ENCODE measurements at places on chromosomes 6 and 20.

DNA sequence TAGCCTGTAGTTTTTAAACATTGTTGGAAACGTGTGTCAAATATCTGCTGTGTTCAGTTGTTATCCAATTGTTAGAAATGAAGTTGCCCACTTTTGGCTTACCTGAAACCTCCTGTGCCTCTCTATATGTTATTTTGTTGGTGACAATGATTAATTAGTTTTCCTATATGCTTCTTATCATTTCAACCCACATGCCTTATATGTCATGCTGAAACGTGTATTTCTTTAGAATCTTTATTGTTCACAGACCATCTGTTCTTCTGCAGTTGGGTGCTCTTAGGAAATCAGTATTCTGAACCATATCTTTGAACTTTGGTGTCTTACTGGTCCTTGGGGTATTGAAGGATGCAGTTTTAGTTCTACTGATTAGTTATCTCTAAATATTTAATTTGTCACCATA is 91.2 kb upstream of the SCGN start:
- no peak overlapping the region for H3K4me3 ChIP-seq
- no peaks in the 10 kb centered on the region for H3K4me1 ChIP-seq
- H3K27ac ChIP-seq = no peak overlapping the region
- no peak for DNase-seq

DNA sequence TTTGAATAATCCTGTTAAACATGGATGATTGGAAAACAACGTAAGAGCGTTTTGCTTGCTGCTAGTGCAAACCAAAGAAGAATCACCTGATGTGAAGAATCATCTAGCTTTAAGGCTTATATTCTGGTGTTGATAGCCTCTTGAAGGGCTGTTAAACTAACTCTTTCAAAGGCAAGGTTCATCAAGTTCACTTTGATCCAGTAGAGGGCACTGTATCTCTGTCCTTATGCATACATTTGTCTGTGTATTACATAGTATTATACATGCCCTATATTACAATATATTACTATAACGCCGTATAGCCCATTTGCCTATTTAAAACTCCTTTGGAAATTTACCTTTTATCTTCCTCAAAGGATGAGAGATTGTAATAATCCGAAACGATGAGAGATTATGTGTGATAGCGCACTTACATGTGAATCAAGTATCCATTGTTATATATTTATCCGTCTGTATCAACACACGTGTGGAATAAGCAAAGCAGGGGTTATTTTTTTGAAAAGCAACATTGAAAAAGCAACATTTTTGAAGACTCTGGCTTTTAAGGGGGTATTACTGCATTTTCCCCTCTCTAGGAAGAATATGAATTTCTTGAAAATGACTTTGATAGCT is 50.8 kb upstream of the NRN1 start:
- peaks cover 4% of the 10 kb centered on the region for H3K4me1 ChIP-seq
- peak; percentile 74 for DNase-seq
- no peaks in the 10 kb centered on the region for H3K36me3 ChIP-seq
- no peak overlapping the region for H3K27ac ChIP-seq

- H3K27ac ChIP-seq = no peak overlapping the region
- no peaks in the 10 kb centered on the region for H3K36me3 ChIP-seq
- no peak overlapping the region for H3K4me3 ChIP-seq
- H3K4me1 ChIP-seq = peaks cover 25% of the 10 kb centered on the region
- H3K27me3 ChIP-seq = peaks cover 2% of the 10 kb centered on the region
Observed at GRCh38 chr6:150297327-150298029, 71.3 kb upstream of the IYD start.

DNA sequence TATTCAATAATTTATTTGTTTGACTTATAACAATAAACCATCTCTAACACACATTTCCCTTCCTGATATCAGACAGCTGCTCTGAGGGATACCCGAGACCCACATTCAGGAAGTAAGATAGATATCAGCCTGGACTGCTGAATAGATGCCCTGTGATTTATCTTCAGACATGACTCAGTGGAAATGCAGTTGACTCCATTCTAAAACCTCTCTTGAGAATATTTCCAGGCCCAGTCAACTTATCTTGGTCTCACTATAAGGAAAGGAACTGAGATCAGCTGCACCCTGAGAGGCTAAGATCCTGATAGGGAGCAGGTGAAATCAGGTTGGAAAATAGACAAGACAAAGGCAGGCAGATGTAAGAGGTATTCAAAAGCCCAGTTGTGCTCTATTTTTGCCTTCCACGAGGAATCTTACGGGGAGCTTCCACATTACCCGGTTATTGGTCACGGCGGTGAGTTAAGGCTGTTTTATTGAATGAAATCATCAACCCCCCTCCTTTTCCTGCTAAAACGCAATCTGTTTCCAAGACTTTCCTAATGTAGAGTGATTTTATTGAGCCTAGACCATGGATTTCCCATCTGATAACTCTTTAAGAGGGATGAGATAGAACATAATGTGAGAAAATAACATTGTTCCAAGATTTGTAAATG is 25.5 kb downstream of the C6orf15 start:
- H3K27me3 ChIP-seq = peaks cover 2% of the 10 kb centered on the region
- no peak overlapping the region for H3K27ac ChIP-seq
- no peaks in the 10 kb centered on the region for H3K4me1 ChIP-seq
- no peaks in the 10 kb centered on the region for H3K36me3 ChIP-seq

DNA sequence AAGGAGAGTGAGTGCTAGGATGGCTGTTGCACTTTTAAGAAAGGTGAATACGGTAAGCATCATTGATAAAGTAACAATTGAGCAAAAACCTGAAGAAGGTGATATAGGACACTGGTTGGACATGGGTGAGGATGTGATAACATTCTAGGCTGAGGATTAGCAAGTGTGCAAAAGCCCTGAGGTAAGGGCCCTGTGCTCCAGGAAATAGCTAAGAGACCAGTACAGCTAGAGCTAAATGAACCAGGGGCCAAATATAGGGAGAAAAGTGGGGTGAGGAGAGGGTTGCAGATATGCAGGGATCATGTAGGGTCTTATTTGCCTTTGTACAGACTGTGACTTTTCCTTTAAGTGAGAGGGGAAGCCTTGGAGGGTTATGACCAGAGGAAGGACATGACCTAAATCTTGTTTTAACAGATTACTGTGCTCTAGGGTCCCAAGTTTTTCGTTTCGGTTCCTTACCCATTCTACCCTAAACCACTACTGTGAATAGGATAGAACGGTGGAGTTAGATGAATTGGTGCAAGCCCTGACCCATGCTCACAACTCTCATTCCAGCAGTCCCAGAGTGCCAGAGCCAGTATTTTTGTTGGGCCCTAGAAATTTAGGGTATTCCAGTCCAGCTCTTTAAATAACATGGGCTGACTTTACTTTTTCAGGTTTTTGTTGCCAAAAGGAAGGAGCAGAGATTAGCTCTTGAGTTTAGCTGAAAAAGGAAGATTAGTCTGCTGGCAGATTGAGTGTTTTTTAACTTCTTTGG is 10.7 kb downstream of the MAPK14 start:
- no peaks in the 10 kb centered on the region for H3K36me3 ChIP-seq
- no peak overlapping the region for H3K27ac ChIP-seq
- no peak overlapping the region for H3K4me3 ChIP-seq
- H3K4me1 ChIP-seq = peaks cover 6% of the 10 kb centered on the region
- no peaks in the 10 kb centered on the region for H3K27me3 ChIP-seq
- DNase-seq = peak; percentile 65

DNA sequence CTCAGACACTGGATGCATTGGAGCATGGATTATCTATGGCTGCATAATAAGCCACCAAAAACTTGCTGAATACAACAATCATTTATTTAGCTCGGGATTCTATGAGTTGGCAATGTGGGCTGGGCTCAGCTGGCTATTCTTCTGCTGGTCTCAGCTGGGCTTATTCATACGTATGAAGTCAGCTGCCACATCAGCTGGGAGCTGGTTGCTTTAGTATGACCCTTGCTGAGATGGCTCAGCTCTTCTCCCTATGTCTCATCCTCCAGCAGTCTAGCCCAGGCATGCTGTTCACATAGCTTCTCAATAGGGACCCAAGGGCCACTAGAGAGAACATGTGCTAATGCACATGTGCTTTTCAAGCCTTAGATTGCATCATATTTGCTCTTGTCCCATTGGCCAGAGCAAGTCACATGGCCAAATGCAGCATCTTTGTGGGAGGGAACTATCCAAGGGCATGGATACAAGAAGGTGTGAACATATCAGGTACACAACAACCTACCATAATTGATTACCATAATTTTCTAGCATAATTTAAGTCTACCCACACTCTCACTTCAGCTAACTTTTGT is 444.6 kb downstream of the KIF16B start:
- no peaks in the 10 kb centered on the region for H3K36me3 ChIP-seq
- H3K27ac ChIP-seq = no peak overlapping the region
- no peak for DNase-seq
- no peak overlapping the region for H3K4me3 ChIP-seq
- H3K27me3 ChIP-seq = no peaks in the 10 kb centered on the region

DNA sequence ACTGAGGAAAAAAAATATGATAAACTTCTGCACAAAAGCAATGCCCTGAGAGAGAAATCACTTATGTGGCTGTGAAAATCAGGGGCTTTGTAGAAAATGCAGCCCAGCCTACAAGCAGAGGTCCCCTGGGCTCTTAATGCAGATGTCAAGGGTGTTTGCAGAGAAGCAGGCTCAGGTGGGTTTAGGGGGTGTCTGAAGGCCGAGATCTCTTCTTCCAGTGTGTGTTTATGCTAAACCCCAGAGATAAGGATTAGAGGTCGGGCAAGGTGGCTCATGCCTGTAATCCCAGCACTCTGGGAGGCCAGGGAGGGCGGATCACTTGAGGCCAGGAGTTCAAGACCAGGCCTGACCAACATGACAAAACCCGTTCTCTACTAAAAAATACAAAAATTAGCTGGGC is 78.5 kb downstream of the TMEM242 start:
- no peak for DNase-seq
- peaks cover 44% of the 10 kb centered on the region for H3K4me1 ChIP-seq
- no peak overlapping the region for H3K4me3 ChIP-seq
- peaks cover 5% of the 10 kb centered on the region for H3K27me3 ChIP-seq

DNA sequence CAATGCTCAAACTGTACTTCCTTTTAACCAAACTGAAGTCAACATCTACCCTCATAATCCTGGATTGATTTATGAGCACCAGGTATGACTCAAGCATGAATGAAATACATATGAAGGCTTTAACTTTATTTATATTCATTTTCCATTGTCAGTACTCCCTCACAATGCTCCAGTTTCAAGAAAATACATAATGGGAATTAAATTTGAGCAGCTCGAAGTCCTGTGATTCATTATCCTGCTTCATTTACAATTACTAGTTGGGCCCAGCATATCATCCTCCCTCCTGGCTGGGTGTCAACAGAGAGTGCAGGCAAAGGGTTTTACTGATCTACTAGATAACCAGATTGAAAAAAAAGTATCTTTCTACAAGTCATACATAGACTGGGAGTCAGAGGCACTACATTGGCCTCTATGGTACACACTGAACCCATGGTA is 10.1 kb downstream of the SAMHD1 start:
- peaks cover 4% of the 10 kb centered on the region for H3K4me1 ChIP-seq
- H3K4me3 ChIP-seq = no peak overlapping the region
- DNase-seq = no peak

- H3K4me1 ChIP-seq = no peaks in the 10 kb centered on the region
- no peaks in the 10 kb centered on the region for H3K27me3 ChIP-seq
- DNase-seq = no peak
- H3K36me3 ChIP-seq = no peaks in the 10 kb centered on the region
- H3K27ac ChIP-seq = no peak overlapping the region
Observed at GRCh38 chr6:106383573-106383972, 23.1 kb downstream of the CRYBG1 start.

- no peak overlapping the region for H3K27ac ChIP-seq
- no peaks in the 10 kb centered on the region for H3K4me1 ChIP-seq
- peaks cover 3% of the 10 kb centered on the region for H3K27me3 ChIP-seq
- DNase-seq = no peak
- no peak overlapping the region for H3K4me3 ChIP-seq
Observed at GRCh38 chr20:50202677-50203076, 12.0 kb downstream of the CEBPB start.

DNA sequence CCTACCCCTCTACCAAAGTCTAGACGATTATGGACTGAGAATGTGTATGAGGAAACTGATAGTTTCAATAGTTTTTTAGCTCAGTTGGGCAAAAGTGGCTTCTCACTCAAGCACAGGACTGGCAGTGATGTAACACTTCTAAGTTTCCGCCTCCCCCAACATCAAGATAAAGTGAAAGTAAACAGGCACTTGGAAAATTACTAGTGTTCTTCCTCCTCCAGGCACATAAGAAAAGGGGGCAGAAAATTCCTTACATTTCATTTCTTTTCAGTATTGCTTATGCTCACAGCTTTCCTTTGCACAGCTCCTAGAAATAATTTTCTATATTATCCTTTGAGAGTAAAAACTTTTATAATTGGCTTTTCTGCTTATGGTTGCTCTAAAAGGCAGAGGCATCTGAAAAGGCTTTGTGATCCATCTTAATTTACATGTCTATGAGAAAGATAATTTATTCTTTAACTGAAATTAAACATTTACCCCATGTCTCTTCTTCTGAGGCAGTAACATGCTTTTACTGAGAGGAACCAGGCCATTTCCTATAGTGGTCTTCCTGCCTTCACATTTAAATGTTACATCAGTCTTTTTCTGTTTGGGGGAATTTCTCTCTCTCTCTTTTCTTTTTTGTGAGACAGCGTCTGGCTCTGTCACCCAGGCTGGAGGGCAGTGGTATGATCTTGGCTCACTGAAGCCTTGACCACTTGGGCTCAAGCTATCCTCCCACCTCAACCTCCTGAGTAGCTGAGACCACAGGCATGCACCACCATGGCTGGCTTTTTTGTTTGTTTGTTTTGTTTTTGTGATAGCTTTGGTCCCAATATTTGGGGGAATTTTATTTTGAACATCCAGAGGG is 65.0 kb upstream of the EEF1A1 start:
- peaks cover 7% of the 10 kb centered on the region for H3K4me1 ChIP-seq
- peak; percentile 94 for DNase-seq
- H3K36me3 ChIP-seq = no peaks in the 10 kb centered on the region
- peak overlapping the region; percentile 96 for H3K27ac ChIP-seq
- peak overlapping the region; percentile 14 for H3K4me3 ChIP-seq
- H3K27me3 ChIP-seq = no peaks in the 10 kb centered on the region

GRCh38 chr6:128367437-128367836 is 153.0 kb downstream of the PTPRK start:
- H3K27me3 ChIP-seq = no peaks in the 10 kb centered on the region
- DNase-seq = no peak
- no peak overlapping the region for H3K4me3 ChIP-seq
- H3K36me3 ChIP-seq = no peaks in the 10 kb centered on the region

GRCh38 chr20:44186201-44186600 is 787 bp downstream of the JPH2 start:
- peak overlapping the region; percentile 71 for H3K4me3 ChIP-seq
- no peak for DNase-seq
- H3K27me3 ChIP-seq = peaks cover 11% of the 10 kb centered on the region

DNA sequence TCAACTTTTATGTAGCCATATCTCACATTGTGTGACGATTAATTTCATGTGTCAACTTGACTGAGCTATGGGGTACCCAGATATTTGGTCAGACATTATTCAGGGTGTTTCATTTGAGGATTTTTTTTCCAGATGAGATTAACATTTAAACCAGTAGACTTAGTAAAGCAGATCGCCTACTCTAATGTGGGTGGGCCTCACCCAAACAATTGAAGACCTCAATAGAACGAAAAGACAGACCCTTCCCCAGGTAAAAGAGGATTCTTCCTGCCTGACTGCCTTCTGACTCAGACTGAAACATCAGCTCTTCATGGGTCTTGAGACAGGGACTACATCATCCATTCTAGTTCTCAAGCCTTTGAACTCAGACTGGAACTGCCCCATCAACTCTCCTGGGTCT is 231.7 kb upstream of the SASH1 start:
- H3K27ac ChIP-seq = no peak overlapping the region
- no peak overlapping the region for H3K4me3 ChIP-seq
- H3K4me1 ChIP-seq = no peaks in the 10 kb centered on the region
